MCF 10A (cell line): ENCODE measurements at places on chromosomes 5 and 9. TPM values are rescaled to one million over a fixed set of nuclear protein-coding genes. Genes with fewer than 3 reads are reported as not detected.
A peak's percentile ranks its signal among the peaks of the same experiment; 100 is the strongest.

GRCh38 chr9:132901858-132902831 is 23.4 kb downstream of the SPACA9 start:
- peak; percentile 77 for DNase-seq

FOXD4L4 gene
- total RNA-seq: 0.93 and 1.2 TPM in 2 replicates

PIP5KL1 gene
- total RNA-seq: 4.0 and 5.7 TPM in 2 replicates

BSPRY gene
- 0.17 and 0.21 TPM in 2 replicates for total RNA-seq
